ENCODE measurements at places on chromosomes 6 and 20. TPM values are rescaled to one million over a fixed set of nuclear protein-coding genes. Genes with fewer than 3 reads are reported as not detected.

The BTNL2 gene
- not detected for total RNA-seq

The FAM217B gene
- 22.4 TPM for total RNA-seq

The PPP1R10 gene
- total RNA-seq: 76.9 TPM

The CYP21A2 gene
- 6.1 TPM for total RNA-seq

The TSPO2 gene
- 0.53 TPM for total RNA-seq

The ENPP3 gene
- 1.7 TPM for total RNA-seq

The CTSZ gene
- total RNA-seq: 151 TPM

The KIAA1755 gene
- 56.0 TPM for total RNA-seq

The SPATS1 gene
- not detected for total RNA-seq

The SLC16A10 gene
- total RNA-seq: 3.1 TPM

The HLA-DRB5 gene
- total RNA-seq: 56.6 TPM

The C6orf132 gene
- 2.6 TPM for total RNA-seq

DNA sequence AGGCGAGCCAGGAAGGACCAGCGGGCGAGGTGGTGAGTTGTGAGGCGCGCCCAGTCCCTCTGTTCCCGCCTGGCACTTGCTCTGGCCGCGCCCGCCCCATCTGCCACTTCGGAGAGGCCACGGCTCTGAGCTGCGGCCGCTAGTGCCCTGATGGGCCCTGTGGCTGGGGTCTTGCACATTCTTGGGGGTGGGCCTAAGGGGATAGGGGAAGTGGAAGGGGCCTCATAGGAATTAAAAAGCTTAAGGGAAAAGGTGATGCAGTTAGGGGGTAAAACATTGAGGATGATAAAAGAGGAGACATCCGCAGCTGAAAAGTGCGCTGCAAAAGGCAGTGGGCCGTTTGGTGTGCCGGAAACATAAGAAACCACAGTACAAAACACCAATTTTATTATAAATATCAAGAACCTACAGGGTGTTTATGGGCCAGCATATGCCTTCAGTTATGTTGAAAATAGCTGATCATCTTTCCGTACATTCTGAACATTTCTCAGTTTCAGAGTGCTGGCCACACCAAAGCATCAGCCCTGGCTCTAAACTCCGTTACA lies 1.1 kb upstream of the PSMB8 start:
- no peak for DNase-seq

GRCh38 chr20:3326779-3327521 lies 80.5 kb downstream of the DNAAF9 start:
- no peak for DNase-seq

DNA sequence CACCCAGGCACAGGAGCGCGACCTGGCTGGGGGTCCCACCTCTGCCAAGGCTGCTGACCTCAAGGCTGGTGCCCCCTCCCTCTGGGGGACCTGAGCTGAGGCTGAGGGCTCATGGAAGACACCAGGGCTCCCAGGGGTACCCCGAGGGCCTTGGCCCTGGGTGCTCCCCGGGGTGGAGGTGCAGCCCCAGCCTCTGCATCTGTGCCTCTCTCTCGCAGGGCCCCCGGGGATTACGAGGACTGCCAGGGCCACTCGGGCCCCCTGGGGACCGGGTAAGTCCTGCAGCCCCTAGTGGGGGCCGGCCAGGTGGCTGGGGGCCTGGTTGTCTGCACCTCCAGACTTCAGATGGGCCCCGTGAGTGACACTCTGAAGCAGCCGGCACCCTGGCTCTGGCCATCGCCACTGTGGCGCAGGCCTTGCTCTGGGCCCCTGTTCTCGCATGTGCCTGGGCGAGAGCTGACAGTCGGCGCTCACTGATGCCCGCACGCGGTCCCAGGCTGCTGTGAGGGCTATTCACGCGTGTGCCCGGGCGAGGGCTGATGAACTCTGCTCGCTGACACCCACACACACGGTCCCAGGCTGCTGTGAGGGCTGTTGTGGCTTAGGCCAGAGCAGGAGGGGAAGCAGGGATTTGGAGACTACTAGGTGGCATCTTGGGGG lies 9.3 kb downstream of the COL9A3 start:
- DNase-seq: no peak

GRCh38 chr6:161961046-161961445 lies 687.2 kb upstream of the AGPAT4 start:
- DNase-seq: no peak

DNA sequence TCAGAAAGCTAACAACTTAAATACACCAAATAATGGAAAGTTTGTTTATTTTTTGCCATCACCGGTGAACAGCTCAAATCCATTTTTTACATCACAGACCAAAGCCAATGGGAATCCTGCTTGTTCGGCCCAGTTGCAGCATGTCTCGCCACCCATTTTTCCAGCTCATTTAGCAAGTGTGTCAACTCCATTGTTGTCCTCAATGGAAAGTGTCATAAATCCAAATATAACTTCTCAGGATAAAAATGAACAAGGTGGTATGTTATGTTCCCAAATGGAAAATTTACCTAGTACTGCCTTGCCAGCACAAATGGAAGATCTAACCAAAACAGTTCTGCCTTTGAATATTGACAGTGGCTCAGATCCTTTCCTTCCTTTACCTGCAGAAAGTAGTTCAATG lies 65.3 kb upstream of the SMIM8 start:
- no peak for DNase-seq

GRCh38 chr6:32074996-32075532 lies 34.1 kb downstream of the TNXB start:
- no peak for DNase-seq

GRCh38 chr20:40134176-40134575 lies 554.9 kb downstream of the MAFB start:
- no peak for DNase-seq

GRCh38 chr20:58458342-58459057 lies 56.7 kb downstream of the APCDD1L start:
- DNase-seq: no peak
